ENCODE measurements at places on chromosomes 5 and 9.

GRCh38 chr9:26809795-26810194, 82.8 kb downstream of the CAAP1 start:
- DNase-seq, result no peak

DNA sequence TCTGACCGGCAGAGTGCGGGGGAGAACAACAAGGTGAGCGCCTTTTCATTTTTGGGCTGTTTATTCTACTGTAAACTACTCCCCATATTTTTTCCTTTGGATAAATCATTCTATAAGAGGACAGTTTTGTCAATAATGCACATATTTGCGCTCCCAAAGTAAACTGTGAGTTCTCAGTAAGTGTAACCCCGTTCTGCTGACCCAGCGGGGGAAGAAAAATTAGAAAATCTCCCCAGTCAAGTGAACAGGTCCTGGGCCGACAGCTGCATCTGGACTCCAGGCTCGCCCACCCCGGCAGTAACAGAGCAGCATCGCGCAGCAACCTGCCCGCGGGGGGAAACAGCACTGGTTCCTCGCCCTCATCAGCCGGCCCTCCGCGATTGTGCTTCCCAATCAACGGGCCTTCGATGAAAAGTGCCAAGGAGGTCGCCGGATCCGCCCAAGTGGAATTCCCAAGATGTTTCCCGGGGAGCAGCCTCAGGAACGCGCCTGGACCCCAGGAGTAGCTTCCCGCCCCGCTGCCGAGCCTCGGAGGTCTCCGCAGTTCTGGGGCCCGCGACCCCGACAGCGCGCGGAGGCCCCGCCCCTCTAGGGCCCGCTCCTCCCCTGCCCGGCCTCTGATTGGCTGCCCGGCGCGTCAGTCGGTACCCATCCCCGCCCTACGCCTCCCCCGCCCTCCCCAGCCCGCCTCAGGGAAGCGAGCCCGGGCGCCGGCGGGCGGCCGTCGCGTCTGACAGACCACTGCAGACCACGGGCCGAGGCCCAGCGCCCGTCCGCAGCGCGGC, at the start of gene OTULINL:
TSS of gene OTULINL (plus strand) at position 687 of the 785 bp plus-strand sequence. CDS start 103 bp downstream, outside the sequence.
- DNase-seq, result peak; percentile 91

- DNase-seq, result no peak
These were observed 83.0 kb downstream of the ISL1 start for GRCh38 chr5:51466214-51466613.

DNA sequence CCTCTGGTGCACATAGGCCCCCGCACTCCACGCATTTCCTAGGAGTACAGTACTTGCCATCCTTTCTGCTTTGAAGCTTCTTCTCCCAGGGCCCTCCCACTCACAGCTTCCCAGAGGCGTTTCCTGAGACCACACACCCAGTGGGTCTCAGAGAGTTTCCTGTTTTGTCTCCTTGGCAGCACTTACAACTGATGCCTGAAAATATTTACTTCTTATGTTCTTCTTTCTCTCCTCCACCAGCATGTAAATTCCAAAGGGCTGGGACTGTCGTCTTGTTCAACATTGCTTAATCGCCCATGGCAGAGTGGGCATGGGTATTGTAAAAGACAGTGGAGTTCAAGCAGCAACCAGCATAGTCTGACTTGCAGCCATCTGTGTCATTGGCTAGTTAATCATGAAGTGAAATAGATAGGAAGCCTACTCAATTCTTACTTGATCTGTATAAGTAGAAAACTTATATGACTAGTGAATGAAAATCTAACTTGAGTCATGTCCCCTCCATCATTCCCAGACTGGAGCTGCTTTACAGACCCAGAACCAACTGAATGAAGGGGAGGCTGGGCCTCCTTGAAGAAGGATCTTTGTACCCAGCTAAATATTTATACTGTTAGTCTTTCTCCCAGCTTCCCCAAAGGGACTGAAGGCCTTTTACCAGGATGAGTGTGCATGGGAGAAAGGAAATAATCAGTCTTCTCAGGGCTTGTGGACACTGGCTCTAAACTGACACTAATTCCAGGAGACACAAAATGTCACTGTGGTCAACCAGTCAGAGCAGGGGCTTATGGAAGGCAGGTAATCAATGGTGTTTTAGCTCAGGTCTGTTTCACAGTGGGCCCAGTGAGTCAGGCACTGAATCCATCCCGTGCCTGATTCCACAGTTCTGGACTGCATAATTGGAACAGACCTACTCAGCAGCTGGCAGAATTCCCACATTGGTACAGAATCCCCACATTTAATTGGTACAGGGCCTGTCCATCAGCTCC, 116.4 kb downstream of the SV2C start:
- no peak for DNase-seq

DNA sequence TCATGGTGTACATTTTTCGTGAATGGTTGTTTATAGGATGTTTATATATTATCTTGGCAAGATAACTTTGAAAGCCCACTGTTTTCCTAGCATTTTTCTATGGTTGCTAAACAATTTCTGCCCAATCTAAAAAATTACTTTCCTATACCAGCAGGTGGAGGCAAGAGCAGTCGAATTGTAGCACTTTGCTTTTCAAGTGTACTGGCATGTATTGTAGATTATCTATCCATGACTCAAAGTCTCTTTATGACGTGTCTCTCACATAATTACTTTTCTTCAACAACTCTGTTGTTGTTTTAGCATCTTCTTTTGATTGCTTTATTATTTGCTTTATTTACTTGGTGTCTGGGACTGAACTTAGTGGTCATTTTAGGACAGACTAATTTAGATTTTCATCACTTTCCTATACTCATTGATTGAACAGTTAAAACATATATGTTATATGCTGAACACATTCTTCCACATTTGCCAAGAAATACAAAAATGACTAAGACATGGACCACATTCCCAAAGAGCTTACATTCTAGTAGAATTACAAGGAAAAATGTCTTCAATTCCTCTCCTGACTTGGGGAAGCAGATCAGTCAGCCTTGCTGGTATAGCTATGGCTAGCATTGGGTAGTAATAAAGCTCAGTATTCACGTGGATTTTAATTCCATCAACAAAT, 20.7 kb downstream of the NLN start:
- DNase-seq, result peak; percentile 22

- no peak for DNase-seq
These were observed 79.3 kb upstream of the LRRTM2 start for GRCh38 chr5:138954257-138955012.

DNA sequence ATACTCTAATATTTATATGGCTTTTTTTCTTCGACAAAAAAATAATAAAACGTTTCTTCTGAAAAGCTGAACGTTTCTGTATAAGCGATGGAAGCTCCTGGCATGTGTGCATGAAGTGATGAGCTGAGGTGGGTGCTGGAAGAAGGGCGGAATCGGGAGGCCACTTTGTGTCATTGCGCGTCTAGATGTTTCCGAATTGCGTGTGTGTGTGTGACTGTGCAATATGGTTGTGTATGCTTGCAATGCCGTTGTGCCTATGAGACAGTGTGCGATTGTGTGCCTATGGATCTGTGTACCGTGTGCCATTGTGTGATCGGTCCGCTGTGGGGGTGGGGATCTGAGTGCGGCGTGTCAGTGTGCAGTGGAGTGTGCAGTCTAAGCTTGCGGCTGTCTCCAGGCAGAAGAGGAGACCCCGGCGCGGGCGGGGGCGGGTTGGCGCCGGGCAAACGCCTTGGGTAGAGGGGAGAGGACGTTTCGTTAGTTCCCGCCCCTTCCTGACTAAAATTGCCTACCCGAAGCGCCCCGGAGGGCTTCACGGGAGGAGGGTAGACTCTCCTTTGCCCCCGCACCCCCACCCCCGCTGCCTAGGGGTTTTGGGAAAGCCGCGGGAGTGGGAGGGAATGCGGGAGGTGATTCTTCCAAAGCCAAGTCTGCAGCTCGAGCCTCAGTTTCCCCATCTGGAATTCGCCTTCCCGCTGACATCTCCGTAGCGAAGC, 24.2 kb downstream of the PCDHGC5 start:
- DNase-seq, result peak; percentile 57

DNA sequence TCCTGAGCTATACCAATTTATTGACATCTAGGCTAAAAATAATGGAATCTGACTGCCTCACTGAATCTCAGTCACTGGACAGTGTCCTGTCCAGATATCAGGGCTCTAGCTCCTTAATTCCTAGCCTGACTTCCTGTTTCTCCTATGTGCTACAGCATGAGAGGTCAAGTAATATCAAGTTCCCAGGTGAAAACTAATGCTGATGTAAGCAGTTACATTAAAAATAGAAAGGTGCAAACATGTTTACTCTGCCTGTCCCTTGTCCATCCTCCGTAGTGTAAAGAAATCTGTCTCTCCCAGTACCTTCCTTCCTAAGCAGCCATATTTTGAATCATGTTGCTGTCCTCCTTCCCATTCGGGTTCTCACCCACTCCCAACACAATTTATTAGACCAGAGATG, 145.9 kb upstream of the GHR start:
- no peak for DNase-seq

GRCh38 chr9:102796244-102796643, 198.9 kb upstream of the CYLC2 start:
- DNase-seq, result no peak

- no peak for DNase-seq
These were observed 30.0 kb downstream of the TRIP13 start for GRCh38 chr5:922436-923280.

GRCh38 chr5:159902444-159903121, 13.7 kb upstream of the ADRA1B start:
- DNase-seq, result no peak

GRCh38 chr5:22708770-22709328, 144.3 kb downstream of the CDH12 start:
- DNase-seq, result no peak

DNA sequence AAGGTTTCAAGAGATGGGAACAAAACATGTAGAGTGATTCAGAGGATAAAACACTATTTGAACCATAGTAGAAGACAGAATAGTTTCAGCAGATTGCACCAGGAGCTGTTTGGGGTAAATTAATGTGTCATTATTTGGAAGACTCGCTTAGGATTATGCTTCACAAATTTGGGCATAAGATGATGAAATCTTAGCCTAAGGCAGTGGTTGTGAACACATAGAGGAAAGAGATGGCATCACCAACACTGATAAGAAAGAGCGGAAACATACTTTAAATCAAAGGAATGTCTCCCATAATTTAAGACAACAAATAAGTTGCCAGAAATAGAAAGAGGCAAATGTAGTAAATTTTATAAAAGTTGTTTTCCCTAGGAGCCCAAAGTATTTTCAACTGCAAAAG, 66.1 kb upstream of the TBCA start:
- DNase-seq, result no peak

- DNase-seq, result no peak
These were observed 224.1 kb upstream of the ISL1 start for GRCh38 chr5:51159164-51159563.

DNA sequence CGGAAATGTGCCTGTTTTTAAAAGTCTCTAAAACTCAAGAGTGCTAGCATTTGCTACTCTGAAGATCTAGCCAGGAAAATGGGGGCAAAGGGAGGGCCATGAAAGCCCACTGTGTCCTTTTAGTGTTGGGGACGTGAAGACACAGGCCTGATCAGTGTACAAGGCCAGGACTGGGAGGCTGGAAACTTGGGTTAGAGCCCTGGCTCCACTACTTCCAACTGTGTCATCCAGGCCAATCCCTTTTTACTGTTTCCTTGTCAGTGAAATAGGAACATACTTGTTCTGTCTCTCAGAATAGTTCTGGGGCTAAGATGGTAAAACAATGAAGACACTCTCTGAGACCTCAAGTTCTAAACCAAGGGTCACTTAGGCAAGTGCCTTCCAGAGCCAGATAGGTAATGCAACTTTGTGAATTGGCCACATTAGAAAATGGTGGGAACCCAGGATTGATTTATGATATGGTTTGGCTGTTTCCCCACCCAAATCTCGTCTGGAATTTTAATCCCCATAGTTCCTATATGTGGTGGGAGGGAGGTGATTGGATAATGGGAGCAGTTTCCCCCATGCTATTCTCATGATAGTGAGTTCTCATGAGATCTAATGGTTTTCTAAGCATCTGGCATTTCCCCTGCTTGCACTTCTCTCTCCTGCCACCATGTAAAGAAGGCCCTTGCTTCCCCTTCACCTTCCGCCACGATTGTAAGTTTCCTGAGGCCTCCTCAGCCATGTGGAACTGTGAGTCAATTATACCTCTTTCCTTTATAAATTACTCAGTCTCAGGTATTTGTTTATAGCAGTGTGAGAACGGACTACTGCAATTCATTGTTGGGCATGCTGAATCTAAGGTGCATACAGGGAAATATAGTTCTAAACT, 30.4 kb upstream of the B4GALT1 start:
- DNase-seq, result no peak

DNA sequence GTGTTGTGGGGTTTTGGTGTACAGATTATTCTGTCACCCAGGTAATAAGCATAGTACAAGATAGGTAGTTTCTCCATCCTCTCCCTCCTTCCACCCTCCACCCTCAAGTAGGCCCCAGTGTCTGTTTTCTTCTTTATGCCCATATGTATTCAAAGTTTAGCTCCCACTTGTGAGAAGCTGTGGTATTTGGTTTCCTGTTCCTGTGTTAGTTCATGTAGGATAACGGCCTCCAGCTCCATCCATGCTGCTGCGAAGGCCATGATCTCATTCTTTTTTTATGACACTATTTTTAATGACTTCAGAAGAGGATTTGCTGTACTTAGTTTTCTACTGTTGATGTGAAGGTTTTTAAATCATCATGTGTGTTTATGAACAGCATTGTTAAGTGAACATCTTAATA, 11.9 kb downstream of the CCDC180 start:
- no peak for DNase-seq

GRCh38 chr5:144333336-144333920, 162.8 kb downstream of the KCTD16 start:
- no peak for DNase-seq

DNA sequence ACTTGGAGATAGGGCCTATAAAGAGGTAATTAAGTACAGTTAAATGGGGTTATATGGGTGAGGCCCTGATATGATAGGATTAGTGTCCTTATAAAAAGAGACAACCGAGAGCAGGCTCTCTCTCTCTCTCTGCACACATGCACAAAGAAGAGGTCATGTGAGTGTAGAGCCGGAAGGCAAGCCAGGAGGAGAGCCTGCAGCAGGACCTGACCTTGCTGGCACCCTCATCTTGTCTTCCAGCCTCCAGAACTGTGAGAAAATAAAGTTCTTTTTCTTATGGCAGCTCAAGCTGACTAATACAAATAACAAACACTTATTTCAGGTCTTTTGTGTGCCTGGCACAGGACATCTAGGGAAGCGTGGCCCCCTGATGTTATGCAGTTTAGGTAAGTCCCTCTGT, 62.1 kb downstream of the ARHGAP26 start:
- DNase-seq, result no peak

DNA sequence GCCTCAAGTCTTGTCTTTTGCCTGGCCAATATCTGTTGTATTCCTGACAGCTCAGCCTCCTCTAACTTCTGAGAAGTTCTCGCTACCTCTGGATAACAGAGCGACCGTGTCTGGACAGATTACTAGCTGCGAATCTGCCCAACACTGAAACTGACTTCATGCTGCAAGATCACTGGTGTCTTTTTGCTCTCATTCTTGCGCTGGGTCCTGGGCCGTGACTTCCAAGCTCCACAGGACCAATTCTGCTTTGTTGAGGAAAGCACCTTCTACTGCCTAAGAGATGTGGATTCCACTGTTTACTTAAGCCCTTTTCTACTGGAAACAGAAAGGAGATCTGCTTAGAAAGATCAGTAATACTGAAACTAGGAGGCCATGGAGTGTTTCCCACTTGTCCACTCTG, 978.8 kb upstream of the DMAC1 start:
- no peak for DNase-seq

Data from CD4-positive, alpha-beta T cell treated with Interleukin-17A for 4 hours (primary cell).